ENCODE measurements at places on chromosomes 3 and 15. TPM values are rescaled to one million over a fixed set of nuclear protein-coding genes. Genes with fewer than 3 reads are reported as not detected.

Gene DUOX1
- 114 TPM for total RNA-seq

Gene STAB1
- total RNA-seq: 21.2 TPM

Gene MELTF
- total RNA-seq: 2.8 TPM

Gene CFAP161
- 0.36 TPM for total RNA-seq

Gene ITPR1
- 12.7 TPM for total RNA-seq

- peak; percentile 92 for ATAC-seq
Measured at GRCh38 chr15:101008158-101009139, 89.3 kb downstream of the LRRK1 start.

- ATAC-seq: no peak
Measured at GRCh38 chr3:143188881-143189280, 69.3 kb downstream of the CHST2 start.

GRCh38 chr3:151278230-151278629 is at the start of gene P2RY14:
Gene P2RY14 (minus strand): TSS chr3:151278542. CDS start chr3:151214316, 64,226 bp downstream.
- ATAC-seq: no peak

DNA sequence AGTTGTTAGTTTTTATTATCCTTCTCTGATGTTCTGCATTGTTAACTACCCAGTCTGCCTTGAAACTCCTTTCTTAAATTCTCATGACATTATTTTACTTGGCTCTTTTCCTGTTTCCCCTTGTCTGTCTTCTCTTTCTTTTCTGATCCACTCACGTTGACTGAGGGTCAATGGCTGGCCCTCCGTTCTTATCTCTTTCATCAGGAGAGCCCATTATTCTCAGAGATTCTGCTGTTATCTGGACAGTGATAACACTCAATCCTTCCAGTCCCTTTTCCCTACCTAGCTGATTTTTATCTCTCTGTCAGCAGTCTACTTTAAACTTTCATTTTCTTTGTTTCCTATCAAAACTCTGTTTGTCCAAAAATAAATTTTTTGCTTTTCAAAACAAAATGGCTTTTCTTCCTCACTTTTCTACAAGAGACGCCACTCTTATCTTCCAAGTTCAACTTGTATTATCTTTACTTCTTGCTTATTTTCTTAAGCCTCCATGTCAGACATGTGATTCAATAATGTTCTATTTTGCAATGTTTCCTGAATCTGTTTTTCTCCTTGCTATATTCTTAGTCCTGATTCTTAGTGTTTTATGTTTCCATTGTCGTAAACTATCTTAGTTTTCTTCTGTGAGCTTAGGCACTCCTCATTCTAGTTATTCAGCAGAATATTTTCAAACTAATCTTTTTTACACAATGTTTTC is 120.2 kb downstream of the NEDD4 start:
- no peak for ATAC-seq

DNA sequence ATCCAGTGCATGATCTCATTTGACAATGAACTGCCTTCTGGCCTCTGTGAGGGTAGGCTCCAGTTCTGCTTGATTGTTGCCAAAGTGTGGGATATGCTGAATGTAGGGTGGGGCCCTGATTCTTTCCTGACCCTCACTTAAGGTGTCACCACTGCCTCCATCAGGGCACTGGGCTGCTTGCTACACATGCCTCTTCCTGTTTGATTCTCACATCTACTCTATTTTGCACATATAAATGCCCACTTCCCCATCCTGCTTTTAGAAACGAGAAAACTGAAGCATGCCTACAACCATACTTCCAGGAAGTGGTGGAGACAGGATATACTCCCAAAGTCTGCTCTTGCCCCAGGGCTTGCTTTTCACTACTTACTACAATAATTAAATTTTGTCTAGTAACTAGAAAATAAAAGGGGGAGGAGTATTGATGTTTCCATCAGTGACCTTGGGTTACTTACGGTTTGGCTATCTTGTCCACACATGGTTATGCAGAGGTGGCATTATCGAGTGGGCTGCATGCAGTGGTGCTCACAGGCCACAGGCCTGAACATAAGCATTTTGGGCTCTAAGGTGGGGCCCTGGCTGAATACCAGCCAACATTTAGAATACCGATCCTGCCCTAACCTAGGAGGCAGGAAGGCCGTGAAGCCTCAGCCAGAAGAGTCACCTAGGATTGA is 6.7 kb downstream of the ZDHHC3 start:
- ATAC-seq: no peak

- ATAC-seq: no peak
Measured at GRCh38 chr3:72903004-72903403, 15.2 kb downstream of the GXYLT2 start.

DNA sequence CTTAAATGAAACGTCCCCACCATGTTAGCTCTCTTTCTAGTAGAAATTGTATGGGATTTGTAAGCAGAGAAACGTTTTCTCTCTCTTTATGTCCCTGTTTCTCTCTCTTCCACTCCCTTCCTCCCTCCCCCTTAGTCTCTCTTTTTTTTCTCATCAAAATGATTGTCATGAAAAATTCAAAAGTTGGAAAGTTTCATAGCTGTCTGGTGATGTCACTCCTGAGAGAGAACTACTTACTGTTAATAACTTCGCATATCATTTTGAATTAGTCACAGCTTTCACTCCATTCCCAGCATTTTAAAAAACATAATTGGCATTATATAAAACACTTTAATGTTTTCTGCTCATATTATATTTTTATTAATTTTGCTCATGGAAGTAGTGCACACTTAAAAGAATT is 331.1 kb downstream of the C3orf38 start:
- ATAC-seq: no peak

- no peak for ATAC-seq
Measured at GRCh38 chr3:152048831-152049230, 175.4 kb downstream of the SUCNR1 start.

GRCh38 chr3:24296441-24297205 is 198.0 kb downstream of the THRB start:
- ATAC-seq: no peak

- ATAC-seq: no peak
Measured at GRCh38 chr3:156478891-156479290, 76.0 kb downstream of the SSR3 start.

DNA sequence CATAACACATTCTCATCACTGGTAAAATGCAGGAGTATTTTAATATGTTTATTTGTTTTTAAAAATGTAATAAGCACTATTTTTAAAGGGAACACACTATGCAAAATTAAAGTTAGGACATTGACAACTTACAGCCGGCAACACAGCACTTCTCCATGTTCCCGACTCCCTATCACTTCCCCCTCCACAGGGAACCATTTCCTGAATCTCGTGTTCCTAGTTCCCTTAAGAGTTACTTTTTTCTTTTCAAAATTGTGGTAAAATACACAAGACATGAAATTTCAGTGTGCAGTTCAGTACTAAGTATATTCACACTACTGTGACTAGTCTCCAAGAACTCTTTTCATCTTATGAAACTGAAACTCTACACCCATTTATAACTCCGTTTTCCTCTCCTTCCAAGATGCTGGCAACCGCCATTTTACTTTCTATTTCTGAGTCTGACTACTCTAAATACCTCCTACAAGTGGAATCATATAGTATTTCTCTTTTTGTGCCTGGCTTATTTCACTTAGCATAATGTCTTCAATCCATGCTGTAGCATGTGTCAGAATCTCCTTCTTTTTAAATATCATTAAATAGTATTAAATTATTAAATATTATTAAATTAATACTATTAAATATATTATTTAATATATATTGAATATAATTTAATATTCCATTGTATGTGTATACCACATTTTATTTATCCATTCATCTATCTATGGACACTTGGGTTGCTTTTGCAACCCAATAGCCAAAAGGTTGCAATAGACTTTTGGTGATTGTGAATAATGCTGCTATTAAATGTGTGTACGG is 25.9 kb upstream of the UBE2Q2 start:
- no peak for ATAC-seq

DNA sequence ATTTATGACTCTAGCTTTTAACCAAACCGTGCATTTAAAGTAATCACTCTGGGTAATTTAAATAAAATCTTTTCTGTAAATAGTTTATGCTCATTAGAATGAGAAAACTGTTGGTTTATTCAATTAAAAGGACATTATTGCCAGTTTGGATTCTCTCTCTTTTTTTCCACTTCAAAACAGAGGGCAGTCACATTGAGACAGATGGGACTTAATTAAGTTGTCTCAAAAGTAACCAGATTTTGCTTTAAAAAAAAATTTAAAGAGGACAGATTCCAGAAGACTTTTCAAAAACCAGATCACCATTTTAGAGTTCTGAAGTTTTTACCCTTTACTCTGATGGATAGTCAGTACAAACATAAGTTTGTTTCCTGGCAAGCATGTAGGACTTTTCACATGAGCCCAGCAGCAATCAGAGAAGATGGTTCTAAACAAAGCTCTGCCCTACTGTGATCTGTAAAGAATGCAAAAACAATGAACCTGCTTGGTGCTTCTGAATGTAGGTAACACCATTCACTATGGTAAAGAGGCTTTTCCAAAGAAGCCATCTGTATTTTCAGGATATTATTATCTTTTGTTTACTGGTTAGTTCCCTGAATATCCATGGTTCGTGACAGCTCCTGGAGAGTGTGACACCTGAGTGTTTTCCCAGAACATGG is 136.2 kb downstream of the LRTM1 start:
- no peak for ATAC-seq

GRCh38 chr3:194773216-194773615 is 87.5 kb downstream of the FAM43A start:
- peak; percentile 51 for ATAC-seq
